Renal cortex interstitium (tissue), 15 donors: ENCODE measurements at places on chromosomes 11 and 22.
A peak's percentile ranks its signal among the peaks of the same experiment; 100 is the strongest.

DNA sequence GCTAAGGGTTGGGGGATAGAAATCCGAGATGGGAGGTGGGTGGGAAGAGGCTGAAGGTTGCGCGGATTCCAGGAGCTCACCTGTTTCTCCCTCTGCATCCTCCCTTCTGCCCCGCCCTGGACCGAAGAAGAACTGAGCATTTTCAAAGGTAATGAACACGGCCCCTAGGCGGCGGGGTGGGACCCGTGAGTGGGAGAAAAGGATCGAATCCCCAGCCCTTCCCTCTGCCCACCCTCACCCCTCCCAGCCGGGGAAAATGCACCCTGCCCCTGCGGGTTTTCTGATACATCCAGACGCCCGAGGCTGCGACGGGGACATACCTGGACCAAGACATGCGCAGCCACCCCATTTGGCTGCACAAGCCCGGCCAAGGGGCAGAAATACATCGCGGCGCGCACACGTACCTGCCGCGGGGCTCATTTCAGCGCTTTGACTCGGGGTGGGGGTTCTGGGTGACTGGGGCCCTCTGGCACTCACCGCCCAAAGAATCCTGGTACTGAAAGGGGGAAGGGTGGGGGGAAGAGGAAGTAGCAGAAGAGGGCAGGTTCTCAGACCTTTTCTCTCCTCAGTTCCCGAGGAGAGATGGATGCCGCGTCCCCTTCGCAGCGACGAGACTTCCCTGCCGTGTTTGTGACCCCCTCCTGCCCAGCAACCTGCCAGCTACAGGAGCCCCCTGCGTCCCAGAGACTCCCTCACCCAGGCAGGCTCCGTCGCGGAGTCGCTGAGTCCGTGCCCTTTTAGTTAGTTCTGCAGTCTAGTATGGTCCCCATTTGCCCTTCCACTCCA lies 6.0 kb downstream of the VSIG2 start:
- no peak for DNase-seq

- DNase-seq = no peak
Measured at GRCh38 chr11:110755941-110756340, 43.7 kb upstream of the ARHGAP20 start.

DNA sequence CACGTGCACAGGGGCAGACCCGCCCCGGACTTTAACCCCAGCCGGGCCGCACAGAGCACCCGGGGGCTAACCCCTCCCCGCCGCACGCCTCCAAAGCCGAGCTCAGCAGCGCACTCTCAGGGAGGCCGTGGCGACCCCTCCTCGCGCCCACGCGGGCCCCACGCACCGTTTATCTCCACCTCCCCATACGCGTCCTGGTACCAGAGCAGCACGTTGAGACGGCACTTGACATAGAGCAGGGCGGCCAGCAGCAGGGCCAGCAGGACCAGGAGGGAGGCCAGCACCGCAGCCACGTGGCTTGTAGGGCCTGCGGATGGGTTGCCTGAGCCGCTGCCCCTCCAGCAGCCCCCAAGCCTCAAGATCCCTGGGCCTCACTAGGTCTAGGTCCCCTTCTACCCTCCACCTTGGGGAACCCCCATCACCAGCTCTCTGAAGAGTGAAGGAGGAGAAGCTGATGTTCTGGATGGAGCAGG lies 7.1 kb downstream of the SIGIRR start:
- no peak for DNase-seq

- no peak for DNase-seq
Measured at GRCh38 chr11:127119356-127119755, 118.8 kb upstream of the KIRREL3 start.

- no peak for DNase-seq
Measured at GRCh38 chr22:45550891-45551290, 48.2 kb downstream of the FBLN1 start.

DNA sequence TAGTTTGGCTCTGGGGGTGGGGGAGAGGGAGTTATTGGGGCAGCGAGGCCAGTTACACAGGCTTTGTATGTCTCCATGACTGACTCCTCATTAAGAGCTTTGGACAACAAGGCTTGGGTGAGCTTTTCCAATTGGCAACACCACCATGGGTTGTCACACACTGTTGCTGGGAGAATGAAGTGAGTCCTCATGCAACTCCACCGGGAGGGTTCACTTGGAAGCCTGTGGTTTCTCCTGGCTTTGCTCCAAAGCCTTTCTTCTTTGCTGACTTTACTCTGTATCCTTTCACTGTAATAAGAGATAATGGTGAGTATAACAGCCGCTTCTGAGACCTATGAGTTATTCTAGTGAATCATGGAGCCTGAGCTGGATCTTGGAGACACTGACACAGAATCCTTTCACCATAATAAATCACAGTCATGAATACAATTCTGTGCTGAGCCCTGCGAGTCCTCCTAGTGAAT lies 24.9 kb downstream of the EIF3F start:
- DNase-seq = no peak

- no peak for DNase-seq
Measured at GRCh38 chr11:134530636-134531326, 118.7 kb upstream of the B3GAT1 start.

DNA sequence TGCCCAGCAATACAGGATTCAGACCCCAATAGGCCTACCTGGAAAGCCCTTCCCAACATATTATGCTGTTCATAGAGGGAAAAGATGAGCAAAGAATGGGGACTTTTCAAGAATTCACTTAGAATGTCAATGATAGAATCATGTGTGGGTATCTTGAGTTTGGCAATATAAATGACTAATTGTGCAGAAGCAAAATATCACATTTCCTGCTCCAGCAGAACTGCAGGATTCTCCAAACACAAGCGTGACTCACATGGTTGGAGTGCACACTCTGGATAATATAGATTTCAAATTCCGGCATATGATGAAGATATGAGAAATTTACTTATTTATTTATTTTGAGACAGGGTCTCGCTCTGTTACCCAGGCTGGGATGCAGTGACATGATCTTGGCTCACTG lies 12.5 kb upstream of the APOL5 start:
- DNase-seq = no peak

GRCh38 chr11:3087821-3088800 lies 30.9 kb upstream of the CARS1 start:
- no peak for DNase-seq

DNA sequence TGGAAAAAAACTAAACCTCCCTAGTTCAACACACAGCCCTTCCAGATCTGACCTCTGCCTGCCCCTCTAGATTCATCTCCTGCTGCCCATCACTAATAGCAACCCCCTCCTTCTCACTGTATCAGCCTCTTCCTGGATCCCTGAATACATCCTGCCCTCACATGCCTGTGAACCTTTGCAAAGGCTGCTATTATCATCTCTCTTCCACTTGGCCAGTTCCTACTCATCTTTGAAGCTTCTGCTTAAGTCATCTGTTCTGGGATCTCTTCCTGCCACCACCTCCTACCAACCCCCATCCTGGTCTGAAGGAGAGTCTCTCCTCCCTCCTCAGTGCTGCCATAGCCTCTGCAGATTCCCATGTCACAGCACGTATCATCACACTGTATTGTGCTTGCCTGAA lies 38.0 kb upstream of the AMOTL1 start:
- no peak for DNase-seq

GRCh38 chr11:18264677-18265555 lies 1.1 kb upstream of the SAA1 start:
- DNase-seq = no peak

DNA sequence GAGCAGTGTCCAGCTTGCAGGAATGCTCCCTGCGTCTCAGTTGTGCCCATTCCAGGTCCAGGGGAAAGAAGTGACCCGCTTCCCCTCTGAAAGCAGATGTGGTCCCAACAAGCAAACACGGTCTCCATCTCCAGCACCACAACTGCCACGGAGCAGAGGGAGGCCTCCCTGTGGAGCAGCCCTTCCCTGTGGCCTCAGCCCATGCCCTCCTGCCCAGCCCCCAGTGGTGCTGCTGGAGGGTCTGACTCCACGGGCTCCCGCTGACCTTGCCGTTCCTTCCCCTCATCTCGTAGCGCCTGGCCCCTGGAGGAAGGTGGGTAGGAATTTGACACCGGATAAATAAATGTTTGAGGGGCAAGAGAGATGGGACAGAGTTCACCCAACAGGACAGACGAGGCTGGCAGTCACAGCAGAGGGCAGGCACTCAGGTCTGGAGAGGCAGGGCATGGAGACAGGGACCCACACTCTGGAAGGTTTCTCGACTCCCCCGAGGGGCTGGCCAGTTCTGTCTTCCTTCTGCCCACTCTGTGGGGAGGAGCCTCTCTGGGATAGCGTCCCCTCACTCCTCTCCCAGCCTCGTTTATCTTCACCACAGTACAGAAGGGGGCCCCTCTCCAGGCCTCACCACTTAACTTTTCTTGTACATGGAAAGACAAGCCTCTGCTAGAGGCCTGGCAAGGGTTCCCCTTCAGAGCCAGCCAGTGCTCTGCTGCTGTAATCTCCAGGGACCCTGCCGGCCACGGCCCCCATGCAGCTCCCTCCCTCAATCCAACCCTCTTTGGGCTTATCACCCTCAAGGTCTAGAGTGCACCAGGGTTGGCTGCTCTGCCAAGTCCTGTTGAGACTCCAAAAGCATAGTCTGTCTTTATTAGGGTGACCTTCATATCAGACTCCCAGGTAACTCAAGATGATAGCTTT lies 7.5 kb upstream of the ST3GAL4 start:
- no peak for DNase-seq

DNA sequence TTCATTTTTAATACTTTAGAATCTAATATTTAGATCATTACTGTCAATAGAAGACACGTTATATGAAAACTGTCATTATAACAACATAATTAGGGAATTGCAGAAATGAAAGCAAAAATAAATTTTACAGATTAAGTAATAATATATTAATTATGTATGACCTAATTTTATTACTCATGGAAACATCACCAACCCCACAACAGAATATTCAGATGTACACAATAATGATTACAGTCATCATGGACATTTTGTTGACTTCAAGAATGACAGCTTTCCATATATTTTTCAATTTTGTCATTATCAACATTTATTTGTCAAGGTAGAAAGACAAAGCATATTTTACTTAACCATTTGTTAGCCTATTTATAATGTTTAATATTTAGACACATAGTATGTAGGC lies 119.9 kb downstream of the MAML2 start:
- no peak for DNase-seq

DNA sequence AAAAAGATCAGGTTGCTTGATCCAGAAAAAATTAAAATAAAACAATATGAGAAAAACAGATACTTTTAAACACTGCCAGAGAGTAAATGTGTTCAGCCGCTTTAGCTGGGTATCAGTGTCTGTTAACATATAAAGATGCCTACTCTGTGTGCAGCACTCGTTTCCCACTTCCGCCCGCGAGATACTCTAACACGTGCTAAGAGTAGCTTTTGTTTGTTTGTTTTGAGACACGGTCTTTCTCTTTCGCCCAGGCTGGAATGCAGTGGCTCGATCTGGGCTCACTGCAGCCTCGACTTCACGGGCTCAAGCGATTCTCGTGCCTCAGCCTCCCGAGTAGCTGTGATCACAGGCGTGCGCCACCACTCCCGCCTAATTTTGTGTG lies 531 bp upstream of the MEN1 start:
- DNase-seq = no peak

- DNase-seq = no peak
Measured at GRCh38 chr11:19398772-19399527, 158.2 kb upstream of the E2F8 start.

DNA sequence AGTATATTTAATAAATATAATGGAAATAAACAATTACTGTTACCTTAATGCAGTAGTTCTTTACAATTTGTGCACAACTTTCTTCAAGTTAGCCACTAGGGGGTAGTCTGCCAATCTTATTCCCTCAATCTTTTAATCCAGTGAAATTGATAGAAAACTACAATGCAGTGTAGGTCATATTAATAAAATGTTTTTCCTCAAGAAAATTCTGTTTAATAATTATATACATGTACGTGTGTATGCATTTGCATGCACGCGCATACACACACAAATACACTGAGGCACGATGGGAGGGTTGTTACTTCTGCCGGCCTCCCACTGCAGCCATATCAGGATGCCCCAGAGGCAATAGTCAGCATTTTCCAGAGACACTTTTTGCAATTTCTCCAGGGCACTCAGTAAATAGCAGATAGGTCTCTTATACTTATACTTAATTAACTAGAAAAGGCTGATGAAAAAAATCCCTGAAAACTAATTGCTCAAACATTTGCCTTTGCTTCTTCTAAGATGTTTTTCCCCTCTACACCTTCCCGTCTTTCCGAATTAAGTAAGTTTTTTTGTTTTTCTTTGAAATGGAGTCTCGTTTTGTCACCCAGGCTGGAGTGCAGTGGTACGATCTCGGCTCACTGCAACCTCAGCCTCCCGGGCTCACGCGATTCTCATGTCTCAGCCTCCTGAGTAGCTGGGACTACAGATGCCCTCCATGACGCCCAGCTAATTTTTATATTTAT lies 3.1 kb downstream of the GAB2 start:
- no peak for DNase-seq

GRCh38 chr11:61947486-61948210 lies 2.5 kb upstream of the BEST1 start:
- peak; percentile 71 for DNase-seq

DNA sequence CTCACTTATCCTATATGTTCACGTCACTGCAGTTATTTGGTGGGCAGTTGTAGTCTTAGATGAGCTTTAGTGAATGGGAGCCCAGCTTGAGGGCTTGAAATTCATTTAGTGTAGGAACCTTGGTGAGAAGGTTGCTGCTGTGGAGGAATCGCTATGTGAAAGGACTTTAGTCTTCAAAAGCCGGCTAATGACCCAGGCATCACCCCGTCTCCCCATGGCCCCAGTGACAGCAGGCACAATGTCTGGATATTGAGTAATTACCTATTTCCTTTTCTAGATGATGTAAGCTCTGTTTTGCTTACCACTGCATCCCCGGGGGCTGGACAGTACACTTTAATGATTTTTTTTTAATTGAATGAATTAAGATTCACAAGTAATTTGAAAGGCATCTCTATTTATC lies 283.2 kb downstream of the ST3GAL4 start:
- no peak for DNase-seq

GRCh38 chr11:43579171-43579918 lies 101.2 kb upstream of the HSD17B12 start:
- no peak for DNase-seq

DNA sequence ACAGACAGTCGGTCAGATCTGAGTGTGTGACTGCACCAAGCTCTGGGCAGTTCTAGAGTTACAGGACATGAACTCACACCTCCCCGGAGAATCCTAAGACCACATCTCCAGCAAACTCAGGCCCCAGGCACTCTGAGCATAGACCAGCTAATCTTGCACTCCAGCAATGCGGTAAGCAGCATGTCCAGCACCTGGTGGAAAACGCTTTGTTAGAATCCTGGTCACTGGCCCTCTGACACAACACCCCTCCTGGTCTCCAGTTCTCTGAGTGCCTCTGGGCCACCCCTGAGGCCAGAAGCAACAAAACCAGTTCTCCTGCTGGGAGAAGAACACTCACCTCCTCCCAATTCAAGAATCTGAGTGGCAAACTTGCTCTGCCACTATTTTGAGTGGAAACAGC lies 82.7 kb upstream of the TMEM45B start:
- no peak for DNase-seq
